ENCODE measurements at places on chromosomes 7 and 10.

DNA sequence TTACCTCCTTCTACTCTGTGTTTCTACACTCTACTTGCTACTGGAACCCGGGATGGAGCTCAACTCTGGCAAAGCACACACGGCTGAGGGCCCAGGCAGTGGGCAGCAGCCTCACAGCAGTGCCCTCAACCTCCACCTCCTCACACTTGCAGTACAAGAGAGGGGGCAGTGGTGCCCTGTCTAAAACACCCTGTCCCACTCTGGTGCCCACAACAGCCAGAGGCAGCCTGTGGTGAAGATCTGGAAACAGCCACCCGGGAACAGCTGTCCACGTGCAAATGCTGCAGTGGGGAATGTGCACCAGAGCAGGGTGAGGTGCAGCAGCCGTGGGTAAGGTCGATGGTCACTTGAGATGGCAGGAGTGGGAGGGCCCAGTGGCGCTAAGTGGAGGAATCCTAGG is 13.7 kb downstream of the MAT1A start:
- DNase-seq = no peak

- no peak for DNase-seq
These were observed 175.6 kb downstream of the FAM107B start for GRCh38 chr10:14598809-14599764.

GRCh38 chr10:110686047-110686446 is 41.9 kb downstream of the RBM20 start:
- no peak for DNase-seq

DNA sequence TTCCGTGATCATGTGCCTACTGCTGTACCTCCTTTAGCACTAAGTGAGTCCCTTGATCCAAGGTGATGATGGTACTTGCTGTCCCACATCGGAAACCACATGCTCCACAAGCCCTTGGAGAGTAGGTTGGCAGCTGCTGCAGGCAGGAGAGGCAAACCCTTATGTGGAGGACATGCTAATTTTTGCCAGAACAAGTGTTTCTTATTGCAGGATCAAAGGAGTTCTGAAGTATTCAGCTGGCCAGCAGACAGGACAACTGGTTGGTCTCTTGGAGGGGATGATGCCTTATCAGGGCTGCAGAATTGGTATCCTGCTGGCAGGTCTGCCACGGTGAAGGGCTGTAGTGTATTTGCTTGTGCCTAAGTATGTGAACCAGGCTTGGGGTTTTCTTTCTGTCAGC is 36.8 kb downstream of the NACAD start:
- no peak for DNase-seq

DNA sequence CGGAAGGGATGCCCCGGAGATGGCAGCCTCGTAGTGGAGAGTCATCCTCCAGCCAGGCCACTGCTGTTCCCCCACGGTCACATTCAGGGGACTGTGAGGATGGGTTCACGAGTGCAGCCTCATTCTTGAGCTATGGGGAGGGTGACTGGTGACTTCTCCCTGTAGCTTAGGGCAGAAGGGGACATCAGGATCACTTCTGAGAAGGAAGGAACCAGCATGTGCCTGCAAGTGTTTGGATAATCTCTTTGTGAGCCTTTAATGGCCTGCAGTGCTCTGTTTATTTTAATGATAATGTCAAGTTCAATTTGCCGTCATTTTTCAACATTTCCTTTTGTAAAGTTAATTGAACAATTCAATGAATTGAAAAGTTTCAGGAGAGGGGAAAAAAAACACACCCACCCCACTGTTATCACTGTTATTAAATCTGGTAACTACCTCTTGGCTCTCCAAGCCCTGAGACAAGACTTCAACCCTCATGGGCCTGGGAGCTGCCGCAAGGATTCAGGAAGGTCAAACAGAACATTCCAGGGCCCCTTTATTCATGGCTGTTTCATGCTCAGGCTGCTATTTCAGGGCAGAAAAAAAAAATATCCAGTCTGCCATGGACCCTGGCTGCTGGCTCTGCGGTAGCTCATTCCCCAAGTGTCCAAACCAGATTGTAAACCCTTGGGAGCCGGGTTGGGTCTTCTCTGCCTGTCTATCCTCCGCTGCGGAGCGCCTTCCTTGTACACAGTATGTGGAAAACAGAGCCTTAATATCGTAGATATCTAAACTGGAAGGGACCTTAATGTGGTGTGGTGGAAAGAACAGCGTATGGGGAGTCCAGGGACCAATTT is 100.4 kb downstream of the CDH23 start:
- DNase-seq = no peak

DNA sequence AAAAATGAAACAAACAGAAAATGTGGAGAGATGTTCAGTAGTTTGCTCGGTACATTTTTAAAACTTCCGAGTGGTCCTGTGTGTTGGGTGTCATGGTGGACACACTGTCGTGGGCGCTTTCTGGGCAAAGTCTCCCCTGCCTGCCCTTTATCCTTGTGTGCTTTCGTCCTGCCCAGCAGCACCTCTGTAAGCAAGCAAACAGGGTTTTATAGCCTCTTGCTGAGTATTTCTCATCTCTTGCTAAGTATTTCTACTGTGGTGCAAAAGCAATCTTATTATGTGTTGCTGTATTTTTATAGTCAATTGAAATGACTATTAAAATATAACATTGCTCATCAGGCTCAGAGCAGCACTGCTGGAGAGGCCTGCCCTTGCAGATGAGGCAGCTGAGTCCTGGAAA is 48.7 kb downstream of the DOCK1 start:
- DNase-seq = no peak

- no peak for DNase-seq
These were observed 483.0 kb upstream of the SORCS1 start for GRCh38 chr10:107647462-107647861.

- DNase-seq = no peak
These were observed 102.8 kb downstream of the CHN2 start for GRCh38 chr7:29297194-29297890.

DNA sequence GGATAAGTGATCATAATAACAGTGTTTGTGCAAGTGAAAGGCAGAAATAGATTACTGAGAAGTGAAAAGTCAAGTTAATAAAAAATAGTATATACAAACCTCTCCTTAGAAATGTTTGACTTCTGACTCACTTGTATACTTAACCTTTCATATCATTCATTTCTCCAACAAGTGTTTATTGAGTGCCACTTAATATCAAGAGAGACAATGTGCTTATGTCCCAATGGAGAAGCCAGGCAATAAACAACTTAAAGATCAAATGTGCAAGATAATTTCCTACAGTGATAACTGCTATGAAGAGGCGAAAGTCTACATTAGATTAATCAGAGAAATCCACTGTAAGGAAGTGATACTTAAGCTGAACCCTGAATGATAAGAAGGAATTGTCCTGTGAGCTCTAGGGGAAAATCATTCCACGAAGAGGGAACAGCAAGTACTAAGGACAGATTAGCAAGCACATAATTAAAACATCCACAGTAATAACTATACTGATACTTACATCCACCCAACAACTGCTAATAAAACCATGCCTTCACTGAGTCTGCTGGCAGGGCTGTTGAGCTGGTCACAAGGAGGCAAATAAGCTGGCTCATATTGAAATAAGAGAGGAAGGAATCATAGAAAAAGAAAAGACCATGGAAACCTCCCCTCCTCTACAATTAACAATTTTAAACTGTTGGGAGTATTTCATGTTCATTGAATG is 203.5 kb downstream of the CTNNA3 start:
- DNase-seq = no peak

DNA sequence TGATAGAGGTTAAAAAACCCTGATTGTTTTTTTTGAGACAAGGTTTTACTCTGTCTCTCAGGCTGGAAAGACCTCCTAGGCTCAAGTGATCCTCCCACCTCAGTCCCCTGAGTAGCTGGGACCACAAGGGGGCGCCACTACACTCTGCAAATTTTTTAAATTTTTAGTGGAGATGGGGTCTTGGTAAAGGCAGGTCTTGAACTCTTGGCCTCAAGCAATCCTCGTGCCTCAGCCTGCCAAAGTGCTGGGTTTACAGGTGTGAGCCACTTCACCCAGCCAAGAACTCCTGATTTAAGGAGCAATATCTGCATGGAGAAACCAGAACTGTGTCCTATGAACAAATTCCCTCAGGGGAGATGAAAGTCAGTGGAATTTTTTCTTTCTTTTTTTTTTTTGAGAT is 7.3 kb upstream of the KLHDC10 start:
- DNase-seq = no peak

DNA sequence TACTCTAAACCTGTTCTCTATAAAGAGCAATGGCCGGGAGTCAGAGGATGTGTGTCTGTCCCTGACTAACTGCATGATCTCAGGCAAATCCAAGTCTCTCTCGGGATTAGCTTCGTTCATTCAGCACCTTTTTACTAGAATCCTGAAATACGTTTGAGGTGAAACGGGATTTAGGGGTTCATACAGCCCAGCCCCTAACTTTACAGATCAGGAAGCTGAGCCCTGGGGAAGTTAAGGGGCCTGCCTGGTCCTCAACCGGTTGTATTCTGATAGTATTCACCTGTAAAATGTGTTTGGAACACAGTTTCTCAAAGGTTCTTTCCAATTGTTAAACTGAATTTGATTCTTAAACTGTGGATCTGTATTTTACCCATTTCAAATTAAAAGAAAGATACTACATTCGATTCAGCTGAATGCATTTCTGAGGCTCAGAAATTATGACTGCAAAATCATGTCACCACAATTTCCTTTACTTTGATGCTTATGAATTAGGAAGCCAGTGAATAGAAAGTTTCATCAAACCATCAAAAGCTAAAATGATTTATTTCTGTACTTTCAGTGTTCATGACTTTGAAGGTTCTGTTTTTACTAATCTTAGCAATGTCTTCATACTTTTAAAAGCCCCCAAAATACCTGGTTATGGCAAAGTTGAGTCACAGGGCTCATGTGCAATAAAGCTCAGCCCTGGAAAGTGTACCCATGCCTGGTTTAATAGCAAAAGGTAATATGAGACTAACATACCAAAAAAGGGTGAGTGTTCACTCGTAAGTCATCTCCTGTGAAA is 28.9 kb upstream of the EZH2 start:
- no peak for DNase-seq

- no peak for DNase-seq
These were observed 332.6 kb upstream of the ZNF32 start for GRCh38 chr10:43981232-43981631.

DNA sequence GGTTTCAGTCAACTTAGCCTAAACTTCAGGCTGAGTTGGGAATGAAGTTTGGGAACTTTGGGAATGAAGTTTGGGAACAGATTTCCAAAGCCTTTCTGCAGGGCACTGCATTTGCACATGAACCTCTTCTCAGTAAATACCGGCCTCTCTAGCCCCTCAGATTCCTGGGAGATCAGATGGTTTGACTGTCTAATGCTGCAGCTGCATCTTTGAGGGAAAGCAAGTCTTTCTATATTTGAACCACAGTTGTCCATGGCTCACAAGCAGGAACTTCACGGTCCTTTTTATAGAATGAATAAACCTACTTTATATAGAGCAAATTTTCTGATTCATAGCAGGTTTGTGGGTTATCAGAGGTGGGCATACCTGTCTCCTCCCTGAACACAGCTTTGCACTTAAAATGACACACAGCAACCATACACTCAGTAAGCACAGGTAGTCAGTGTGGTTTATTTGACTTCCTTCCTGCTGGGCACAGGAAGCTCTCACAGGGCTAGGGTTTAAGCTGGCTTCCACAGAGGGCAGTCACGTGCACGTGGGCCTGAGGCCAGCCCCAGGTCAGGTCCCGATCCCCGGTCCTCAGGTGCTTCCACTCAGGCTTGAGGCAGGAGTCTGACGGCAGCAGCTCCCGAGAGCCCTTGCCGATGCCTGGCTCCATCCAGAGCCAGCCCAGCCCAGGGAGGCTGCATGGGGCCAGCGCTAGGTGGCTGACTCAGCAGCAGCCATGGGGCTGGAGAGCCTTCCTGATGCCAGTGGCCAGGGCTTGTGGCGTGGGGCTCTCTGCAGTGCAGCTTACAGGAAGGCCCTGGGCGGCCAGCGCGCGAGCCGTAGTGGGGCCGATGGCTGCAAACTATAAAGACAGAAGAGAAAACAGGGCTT is 12.8 kb upstream of the MMP21 start:
- no peak for DNase-seq

DNA sequence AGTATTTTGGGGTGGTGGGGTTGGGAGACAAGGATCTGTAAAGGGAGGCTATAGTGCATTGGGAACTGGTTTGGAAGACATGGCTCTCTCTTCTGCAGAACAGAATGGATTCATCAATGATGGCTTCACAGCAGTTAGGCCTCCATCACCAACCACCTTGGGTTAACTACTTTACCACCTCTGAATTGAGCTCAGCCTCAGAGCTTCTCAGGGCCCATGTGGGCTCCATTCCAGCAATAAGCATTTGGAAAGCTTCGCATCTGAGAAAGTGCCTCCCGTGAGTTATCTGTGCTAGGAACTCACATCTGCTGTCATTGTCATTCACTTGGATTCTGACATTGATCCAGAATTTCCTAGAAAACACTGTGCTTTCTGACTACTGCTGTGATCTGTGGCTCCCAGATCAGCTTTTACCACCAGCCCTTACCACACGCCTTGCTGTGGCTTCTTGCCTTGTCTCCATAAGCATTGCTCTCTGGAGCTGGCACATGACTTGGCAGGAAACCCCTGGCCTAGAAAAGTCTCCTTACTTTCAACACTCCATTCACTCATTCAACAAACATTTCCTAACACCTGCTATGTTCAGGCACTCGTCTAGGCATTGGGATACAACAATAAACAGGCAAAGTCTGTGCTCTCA is 70.7 kb upstream of the ADO start:
- DNase-seq = no peak

GRCh38 chr10:103839872-103840739 is 15.3 kb downstream of the SH3PXD2A start:
- no peak for DNase-seq

- DNase-seq = no peak
These were observed 33.8 kb upstream of the MGMT start for GRCh38 chr10:129433266-129433665.

- no peak for DNase-seq
These were observed 69.8 kb upstream of the SEMA3A start for GRCh38 chr7:84264396-84264795.

DNA sequence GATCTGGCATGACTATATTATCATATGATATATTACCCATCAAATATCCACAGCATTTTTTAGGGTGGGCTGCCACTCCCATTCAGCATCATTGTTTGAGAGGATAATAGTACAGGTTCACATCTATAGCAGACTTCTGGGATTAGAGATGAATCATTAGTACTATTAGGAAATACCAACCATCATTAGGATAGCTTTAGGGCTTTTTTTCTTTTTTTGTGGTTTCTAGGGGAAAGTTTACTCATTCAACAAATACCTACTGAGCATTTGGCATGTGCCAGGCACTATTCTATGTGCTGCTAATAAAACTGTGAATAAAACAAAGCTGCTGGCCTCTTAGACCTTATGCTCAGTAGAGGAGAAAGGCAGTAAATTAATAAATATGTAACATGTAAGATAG is 40.6 kb downstream of the NHLRC2 start:
- DNase-seq = no peak

DNA sequence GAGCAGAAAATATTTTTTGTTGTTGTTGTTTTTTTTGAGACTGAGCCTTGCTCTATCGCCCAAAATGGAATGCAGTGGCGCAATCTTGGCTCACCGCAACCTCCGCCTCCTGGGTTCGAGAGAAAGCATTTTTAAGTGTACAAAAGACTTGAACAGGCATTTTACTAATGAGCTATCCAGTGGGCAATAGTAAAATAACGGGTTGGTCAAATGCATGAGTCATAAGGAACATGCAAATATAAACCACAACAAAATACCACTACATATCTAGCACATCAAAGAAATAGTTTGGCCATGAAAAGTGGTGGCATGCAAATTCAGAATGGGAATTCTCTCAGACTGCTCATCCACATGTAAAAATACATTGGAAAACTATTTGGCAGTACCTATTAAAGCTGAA is 71.7 kb upstream of the TMEM106B start:
- DNase-seq = no peak
